ENCODE measurements at places on chromosomes 6 and 20.

DNA sequence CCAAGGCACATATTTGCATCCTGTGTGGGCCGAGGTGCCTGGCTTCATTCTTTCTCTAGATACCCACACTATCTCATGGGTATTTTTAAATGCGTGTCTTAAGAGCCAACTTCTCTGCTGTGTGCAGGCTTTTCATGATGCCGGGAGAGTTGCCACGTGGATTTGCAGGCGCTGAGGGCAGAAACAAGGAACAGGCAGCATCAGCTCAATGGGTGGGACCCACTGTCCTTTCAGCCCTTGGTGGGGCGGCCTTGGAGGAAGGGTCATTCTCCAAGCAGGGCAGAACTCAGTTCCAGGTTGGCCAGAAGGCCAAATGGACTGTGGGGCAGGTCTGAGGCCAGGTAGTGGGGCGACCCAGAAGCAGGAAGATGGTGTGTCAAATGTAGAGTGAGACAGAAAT lies 84.7 kb downstream of the PHACTR3 start:
- no peak for DNase-seq

- DNase-seq = no peak
Observed at GRCh38 chr6:106518748-106519147, 110.5 kb downstream of the RTN4IP1 start.

DNA sequence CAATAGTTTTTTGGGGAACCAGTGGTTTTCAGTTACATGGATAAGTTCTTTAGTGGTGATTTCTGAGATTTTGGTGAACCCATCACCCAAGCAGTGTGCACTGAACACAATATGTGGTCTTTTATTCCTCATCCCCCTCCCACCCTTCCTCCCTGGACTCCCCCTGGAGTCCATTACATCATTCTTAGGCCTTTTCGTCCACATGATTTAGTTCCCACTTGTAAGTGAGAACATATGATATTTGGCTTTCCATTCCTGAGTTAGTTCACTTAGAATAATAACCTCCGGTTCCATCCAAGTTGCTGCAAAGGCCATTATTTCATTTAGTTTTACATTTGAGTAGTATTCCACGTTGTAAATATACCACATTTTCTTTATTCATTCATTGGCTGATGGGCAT lies 28.3 kb downstream of the RPP40 start:
- DNase-seq = no peak

DNA sequence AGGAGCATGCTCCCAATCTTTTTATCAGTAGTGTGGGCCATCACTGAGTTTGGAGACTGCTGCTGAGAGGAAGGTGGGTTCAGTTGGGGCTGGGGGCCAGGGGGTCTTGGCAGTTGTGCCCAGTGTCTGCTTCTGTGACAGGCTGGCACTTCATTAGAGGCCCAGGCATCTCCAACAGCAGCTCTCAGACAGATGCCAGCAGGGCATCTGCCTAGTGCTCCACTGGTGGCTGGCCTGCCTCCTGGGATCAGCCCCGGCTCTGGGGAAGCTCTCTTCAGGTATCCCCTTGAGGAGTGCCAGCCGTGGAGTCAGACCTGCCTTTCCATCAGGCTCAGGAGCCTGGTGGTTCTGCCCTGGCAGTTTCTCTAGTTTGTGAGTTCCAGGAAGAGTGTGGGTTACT lies 77.3 kb downstream of the DTD1 start:
- no peak for DNase-seq

DNA sequence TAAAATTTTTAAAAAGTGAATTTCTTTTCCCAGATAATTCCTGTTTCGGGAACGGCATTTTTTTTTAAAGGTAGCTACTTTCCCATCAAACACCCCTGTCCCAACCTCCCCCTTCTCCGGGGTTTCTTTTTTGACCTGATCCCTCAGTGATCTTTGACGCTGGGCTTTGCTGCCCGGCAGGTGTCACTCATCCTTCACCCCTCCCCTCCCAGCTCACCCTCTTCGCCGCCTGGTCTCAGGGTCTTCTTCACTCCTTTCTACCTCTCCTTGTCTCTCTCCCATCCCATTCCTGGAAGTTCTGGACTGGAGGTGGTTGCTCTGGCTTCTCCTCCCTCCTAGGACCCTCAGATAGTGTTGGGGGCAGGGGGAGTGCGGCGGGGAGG lies 329 bp upstream of the GPR6 start:
- DNase-seq = no peak

DNA sequence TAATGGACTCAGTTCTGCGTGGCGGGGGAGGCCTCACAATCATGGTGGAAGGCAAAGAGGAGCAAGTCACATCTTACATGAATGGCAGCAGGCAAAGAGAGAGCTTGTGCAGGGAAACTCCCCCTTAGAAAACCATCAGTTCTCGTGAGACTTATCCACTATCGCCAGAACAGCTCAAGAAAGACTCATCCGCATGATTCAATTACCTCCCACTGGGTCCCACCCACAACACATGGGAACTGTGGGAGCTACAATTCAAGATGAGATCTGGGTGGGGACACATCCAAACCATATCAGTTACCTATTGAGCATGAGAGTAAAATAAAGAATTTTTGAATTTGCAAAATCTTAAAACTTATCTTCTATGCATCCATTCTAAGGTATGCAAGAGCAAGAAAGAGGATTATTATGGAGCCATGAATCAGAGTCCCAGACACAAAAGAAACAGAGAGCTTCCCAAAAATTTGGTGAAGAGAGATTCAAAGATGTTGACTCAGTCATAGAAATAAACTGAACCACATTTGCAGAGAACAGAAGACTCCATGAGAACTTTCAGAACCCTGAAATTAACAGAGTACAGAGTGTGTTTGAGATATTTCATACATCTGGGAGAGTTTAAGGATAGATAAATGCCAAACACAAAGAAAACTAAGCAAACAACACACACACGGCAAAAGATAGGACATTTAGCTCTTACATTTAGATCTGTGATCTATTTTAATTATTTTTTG lies 17.1 kb upstream of the MOXD1 start:
- DNase-seq = no peak

DNA sequence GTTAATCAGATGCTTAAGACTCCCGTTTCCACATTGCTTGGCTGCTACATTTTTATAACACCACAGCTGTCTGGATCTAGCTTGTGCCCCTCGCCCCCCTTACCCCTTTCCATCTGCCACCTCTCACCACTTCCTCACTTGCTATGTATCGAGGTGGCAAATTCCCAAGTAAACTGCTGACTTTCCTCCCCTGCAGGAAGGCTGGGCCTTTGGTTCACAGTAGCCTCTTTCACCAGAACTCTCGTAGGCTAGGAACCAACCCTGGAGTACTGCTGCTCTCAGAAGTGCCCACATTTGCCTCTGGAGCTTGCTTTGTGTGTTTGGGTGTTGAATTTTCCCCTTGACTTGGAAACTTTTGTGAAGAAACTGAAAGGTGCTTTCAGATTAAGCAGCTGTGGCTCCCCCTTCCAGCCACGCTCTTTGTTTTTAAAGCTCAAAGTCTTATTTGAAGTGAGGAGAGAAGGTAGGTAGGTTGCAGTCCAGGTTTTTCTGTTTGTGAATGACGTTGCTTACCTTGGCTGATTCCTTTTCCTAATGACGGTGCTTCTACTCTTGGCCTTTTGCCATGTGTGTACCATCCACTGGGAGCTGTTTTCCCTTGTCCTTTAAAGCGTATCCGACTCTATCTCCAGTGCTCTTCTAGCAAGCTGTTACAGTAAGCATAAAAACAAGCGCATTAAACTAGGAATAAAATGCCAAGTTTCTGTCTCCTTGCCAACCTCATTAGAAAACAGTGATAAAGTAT lies 90.4 kb downstream of the CARMIL1 start:
- DNase-seq = no peak

DNA sequence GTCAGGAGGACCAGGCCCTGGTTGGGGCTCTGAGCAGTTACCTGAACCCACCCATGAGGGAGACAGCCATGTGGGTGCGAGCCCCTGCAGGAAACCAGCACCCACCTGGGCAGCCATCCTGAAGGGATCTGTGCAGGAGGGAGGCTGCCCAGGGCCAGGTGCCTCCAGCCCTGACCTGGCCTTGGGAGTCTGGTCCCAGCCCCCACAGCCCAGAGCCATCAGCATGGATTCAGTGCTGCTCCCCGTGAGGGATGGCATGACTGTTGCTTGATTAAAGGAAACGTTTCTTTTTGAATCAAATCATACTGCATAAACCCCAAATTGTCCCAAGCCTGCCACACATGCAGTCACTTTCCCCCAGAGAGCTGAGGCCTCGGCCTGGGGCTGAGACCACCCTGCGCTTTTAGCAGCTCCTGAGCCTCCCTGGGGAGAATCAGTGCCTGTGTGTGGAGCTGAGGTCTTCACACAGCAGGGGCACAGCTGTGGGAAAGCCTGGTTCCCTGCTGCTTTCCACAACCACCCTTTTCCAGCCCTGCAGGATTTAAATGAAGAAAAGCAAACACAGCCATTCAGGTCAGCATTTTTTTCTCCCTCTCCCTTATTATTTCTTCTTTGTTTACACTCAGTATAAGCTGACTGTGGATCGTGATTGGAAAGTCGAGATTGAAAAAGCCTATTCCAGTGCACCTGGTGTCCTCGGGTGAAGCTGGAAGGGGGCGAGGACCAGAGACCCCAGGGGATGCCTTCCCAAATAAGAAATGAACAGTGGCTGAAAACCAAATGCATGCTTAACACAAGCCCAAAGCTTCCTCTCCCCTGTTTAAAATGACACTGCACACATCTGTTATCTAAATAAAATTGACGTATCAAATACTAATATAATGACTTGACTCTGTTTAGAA lies 283.9 kb downstream of the SMOC2 start:
- no peak for DNase-seq

- no peak for DNase-seq
Observed at GRCh38 chr6:160861824-160862223, 129.7 kb upstream of the MAP3K4 start.

DNA sequence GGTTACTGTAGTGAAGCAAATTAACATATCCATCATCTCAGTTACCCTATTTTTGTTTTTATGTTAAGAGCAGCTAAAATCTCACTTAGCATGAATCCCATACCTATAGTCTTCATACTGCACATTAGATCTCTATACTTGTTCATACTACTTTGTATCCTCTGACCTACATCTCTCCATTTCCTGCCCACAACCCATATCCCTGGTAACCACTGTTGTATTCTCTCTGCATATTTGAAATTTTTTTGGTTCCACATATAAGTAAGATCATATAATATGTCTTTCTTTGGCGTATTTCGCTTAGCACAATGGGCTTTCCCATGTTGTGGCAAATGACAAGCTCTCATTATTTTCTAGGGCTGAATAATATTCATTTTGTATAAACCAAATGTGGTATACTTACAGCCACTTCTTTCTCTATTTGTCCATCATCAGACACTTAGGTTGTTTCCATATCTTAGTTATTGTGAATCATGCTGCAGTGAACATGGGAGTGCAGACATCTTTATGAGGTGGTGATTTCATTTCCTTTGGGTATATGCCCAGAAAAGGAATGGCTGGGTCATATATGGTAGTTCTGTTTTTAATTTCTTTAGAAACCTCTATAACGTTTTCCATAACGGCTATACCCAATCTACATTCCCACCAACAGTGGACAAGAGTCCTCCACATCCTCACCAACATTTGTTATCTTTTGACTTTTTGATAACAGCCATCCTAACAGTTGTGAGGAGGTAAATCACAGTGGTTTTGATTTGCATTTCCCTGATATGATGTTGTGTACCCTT lies 39.8 kb downstream of the BACH2 start:
- DNase-seq = no peak

DNA sequence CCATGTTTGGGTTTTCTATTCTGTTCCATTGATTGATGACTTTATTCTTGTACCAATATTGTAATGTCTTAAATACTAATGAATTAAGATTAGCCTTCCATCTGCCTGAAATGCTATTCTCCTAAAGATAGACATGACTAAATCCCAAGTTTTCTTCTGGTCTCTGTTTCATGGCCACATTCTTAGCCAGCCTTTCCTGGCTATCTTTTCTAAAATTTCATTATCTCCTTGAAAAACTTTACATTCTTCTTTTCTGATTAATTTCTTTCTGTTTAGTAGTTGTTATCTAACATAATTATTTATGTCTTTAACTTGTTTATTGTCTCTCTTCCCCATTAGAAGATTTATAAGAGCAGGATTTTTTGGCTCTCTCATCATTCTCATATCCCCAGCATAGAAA lies 4.4 kb upstream of the PRIM2 start:
- no peak for DNase-seq

DNA sequence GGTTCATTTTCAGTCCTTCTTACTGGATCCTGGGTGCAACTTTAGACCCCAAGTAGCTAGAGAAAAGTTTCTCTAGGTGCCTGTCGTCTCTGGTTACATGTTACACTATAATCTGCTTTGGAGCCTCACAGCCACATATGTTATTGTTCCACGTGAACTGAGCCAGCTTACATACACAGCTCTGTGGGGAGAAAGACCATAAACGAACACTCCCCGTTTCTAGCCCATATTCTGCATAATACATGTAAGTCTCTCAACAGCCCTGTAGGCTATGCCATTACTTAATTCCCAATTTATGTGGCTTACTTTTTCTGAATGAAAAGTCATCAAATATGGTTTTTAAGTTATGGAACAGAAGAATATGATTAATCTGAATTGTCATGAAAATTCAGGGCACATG lies 233.8 kb downstream of the BCKDHB start:
- no peak for DNase-seq

GRCh38 chr6:80249897-80250296 lies 143.4 kb downstream of the BCKDHB start:
- DNase-seq = no peak

DNA sequence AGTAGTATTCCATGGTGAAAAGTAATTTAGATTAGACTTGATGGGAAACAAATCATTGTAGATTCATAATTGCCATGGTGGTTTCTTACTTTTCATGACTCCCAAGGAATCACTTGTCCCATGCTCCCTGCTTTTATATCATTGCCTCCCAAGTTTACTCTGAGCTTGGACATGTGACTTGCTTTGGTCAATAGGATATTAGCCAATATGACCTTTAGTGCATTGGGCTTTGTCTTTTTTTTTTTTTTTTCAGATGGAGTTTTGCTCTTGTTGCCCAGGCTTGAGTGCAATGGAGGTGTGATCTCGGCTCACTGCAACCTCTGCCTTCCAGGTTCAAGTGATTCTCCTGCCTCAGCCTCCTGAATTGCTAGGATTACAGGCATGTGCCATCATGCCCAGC lies 15.5 kb upstream of the SMAP1 start:
- DNase-seq = no peak

GRCh38 chr6:46175446-46175845 lies 4.7 kb upstream of the ENPP5 start:
- DNase-seq = no peak

Data from stimulated activated CD8-positive, alpha-beta memory T cell treated with anti-CD3 and anti-CD28 coated beads, Interleukin-15, amount 100 ng/mL, for 24 hours (primary cell).